Activated CD4-positive, alpha-beta T cell treated with anti-CD3 and anti-CD28 coated beads, Interleukin-10, Interleukin-2, amounts not matched to agents 100 ng/mL and 50 ng/mL, durations not matched to agents 16 hours and 8 hours (primary cell): ENCODE measurements at places on chromosomes 11 and 22.

DNA sequence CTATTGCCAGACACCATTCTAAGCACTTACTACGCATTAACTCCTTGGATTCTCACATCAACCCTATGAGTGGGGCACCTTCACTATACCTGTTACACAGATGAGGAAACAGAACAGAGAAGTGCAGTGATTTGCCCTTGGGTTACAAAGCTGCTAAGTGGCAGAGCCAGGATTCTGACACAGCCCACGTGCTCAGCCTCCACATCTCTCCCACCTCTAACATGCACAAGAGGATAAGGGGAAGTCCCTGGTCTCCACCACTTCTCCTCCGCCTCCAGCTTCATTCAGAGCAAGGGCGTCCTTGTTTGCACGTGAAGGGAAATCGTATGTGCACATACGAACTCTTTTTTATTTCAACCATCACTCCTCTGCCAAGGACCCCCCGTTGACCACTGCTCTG is 53.7 kb downstream of the CDON start:
- no peak for DNase-seq

- DNase-seq, result no peak
These were observed 15.1 kb downstream of the STX3 start for GRCh38 chr11:59770319-59770718.

- DNase-seq, result no peak
These were observed 25.6 kb downstream of the FADS2 start for GRCh38 chr11:61853698-61854169.

- no peak for DNase-seq
These were observed 241.2 kb upstream of the NARS2 start for GRCh38 chr11:78815831-78816230.

- no peak for DNase-seq
These were observed 69.4 kb downstream of the DDX10 start for GRCh38 chr11:108734283-108734682.
